Posterior vena cava (tissue), 2 donors: ENCODE measurements at places on chromosomes 2 and 18. TPM values are rescaled to one million over a fixed set of nuclear protein-coding genes. Genes with fewer than 3 reads are reported as not detected.

DNA sequence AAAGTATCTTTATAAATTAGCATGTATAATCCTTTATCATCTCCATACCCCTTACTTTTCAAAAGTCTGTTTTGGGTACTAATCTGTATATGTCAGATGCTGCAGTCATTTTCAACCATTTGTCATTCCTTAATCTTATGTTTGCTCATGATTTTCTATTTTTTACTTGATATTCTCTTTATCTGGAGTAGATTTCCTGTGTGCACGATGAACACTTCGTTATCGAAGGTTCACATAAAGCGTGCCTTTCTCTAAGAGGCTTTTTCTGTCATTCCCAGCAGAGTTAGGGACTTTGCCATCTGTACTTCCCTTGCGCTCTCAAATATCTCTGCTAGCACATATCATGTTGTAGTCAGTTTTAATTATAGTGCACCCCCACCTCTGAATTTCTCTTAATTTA lies 123.2 kb downstream of the BIRC6 start:
- DNase-seq: no peak

- DNase-seq: no peak
Observed at GRCh38 chr2:27993402-27993787, 102.9 kb downstream of the BABAM2 start.

- DNase-seq: no peak
Observed at GRCh38 chr18:58258692-58259342, 214.8 kb downstream of the NEDD4L start.

- no peak for DNase-seq
Observed at GRCh38 chr2:131641414-131642206, 113.9 kb downstream of the CCDC74A start.

Gene ST8SIA5
- total RNA-seq: 0.42 TPM

DNA sequence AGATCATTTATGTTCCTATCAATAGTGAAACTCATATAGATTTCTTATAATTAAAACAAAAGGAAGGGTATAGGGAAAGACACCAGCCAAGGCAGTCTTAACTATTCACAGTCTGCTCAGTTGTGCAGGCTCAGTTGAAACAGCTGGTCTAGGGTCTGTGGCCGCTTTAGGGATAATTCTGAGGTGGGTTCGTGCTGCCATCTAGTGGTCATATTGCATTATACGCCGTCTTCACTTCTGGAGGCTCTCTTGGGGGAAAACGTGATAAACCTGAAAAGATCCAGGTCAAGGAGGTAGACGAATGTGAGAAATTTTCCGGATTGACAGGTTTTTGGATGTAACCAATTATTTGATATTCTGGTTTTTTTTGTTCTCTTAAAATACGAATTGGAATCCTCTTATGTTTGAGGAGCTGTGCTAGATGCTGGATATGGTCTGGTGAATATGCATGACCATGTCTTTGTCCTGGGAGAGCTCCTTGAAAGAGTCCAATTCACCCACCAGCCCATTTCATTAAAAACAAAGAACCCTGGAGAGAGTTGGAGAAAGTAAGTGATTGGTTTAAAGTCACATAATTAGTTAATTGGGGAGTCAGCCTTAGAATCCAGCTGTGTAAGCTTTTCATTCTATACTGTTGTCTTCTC lies 492.4 kb downstream of the PLCL1 start:
- no peak for DNase-seq

DNA sequence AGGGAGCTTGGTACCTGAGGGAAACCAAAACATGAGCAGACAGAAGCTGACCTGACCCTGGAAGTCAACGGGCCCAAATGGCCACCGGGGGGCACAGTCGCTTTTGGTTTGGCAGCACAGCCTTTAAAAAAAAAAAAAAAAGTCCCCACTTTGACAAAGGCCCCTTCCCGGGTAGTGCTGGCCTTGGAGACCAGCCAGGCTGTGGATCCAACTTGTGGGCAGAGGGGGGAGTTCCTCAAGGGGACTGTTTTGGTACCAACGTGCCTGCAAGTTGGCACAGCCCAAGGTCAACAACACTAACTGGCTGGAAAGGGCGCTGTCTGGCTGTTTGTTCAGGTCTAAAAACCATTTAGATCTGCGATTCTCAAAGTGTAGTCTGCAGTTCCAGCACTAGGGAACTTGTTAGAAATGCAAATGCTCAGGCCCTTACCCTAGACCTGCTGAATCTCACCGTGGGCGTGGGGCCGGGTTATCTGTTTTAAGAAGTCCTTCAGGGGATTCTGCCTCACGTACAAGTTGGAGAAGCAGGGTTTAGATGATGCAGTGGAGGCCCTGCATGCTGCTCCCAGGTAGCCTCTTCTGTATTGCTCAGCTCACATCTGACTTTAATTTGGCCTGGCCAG lies 83.0 kb downstream of the LPIN1 start:
- DNase-seq: peak; percentile 88

Gene IFIH1
- total RNA-seq: 11.1 TPM

- DNase-seq: peak; percentile 52
Observed at GRCh38 chr2:119205001-119205706, 18.5 kb upstream of the STEAP3 start.

Gene RNF125
- 9.0 TPM for total RNA-seq

Gene CNPPD1
- total RNA-seq: 46.7 TPM

DNA sequence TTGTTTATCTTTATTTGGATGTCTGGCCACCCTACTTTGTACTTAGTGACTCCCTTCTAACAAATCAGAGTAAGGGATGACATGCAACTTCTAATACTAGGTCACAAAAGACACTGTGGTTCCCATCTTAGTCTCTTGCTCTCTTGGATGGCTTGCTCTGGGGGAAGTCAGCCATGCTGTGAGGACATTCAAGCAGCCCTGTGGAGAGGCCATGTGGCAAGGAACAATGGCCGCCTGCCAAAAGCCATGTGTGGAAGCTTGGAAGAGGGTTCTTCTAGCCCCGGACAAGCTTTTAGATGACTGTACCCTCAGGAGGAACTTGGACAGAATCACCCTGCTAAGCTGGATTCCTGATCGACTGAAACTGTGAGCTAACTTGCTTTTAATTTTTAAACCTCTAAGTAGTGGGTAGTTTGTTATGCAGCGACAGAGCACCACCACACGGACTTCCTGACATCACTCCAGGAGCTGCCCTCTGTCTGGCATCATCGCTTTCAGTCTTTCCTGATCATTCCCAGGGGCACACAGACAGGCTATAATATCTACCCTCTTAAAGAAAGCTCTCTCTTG lies 116.8 kb upstream of the ODC1 start:
- DNase-seq: no peak

DNA sequence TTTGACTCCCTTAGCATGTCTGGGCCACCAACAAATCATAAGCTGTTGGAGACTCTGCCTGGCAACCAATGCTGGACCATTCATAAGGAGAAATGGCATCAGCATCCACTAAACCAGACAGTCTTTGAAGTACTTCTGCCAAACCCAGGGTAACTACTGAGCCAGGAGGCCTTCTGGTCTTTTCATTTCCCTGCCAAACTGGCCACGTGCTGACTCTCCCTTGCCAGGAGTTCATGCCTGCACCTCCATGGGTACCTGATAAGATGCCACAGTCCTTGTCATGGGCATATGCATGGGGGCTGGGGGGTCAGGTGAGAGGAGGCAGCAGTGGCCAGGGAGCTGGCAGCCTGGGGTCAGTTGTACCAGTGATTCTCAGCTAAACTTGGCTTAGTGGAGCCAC lies 34.2 kb upstream of the DAPL1 start:
- DNase-seq: no peak

Gene SPDYA
- 0.86 TPM for total RNA-seq

- DNase-seq: peak; percentile 54
Observed at GRCh38 chr2:95008306-95008705, 17.2 kb upstream of the MAL start.

DNA sequence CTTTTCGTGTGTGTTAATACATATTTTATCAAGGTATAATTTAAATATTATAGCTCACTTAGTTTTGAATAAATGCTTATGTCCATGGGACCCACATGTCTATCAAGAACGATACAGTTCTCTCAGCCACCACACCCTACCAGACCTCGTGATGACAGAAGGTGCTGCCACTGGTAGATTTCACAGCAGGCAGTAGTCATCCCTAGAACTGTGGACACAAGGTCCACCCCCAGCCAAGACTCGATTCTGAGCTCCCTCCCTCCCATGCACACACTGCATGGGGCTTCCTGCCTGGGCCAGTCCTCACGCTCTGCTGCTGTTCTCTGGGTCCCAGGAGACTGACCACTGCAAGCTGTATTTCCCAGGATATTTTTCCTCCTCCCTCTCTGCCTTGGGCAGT lies 26.5 kb upstream of the CREB1 start:
- DNase-seq: no peak

Gene ZBTB7C
- total RNA-seq: 14.8 TPM

Gene PARD6G
- 6.7 TPM for total RNA-seq

- no peak for DNase-seq
Observed at GRCh38 chr2:50781646-50782045, 250.3 kb downstream of the NRXN1 start.

DNA sequence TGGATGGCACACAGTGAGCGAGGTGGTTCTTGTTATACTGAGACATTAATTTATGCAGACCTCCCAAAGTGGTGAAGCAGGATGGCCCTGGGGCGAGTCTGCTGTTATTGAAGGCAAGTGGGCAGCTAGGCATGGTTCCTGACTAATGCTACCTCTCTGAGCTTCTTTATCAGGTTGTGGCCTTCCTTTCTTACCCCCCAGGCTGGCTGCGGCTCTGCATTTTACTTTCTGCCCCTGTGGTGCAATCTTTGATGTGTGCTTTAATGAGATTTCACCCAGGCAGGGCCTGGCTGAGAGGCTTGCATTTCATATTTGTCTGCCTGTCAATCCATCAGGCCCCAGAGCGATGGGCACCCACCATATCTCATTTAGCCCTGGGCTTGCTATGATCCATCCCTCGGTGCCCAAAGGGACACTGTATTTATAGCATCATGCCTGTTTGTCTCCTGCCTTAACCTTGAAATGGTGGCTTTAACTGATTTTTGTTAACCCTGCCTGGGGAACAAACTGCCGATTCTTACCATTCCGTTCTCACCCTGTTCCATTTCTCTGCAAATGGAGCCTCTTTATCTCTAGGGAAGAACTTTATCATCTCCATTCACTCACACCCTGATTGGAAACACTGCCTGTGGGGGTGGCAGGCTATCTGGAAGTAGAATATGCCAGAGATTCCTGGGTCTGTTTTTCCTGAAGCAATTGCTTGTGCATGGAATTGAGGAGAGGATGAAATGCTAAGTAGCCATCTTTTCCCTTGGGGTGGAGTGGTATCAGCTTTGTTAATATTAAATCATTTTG lies 316.2 kb upstream of the THSD7B start:
- no peak for DNase-seq

GRCh38 chr18:46067438-46068007 lies 4.5 kb downstream of the PSTPIP2 start:
- no peak for DNase-seq

- DNase-seq: no peak
Observed at GRCh38 chr2:2647141-2647541, 316.1 kb upstream of the MYT1L start.

GRCh38 chr2:215615803-215616174 lies 179.9 kb upstream of the FN1 start:
- no peak for DNase-seq

GRCh38 chr2:240226672-240227537 lies 86.4 kb upstream of the OTOS start:
- peak; percentile 44 for DNase-seq

DNA sequence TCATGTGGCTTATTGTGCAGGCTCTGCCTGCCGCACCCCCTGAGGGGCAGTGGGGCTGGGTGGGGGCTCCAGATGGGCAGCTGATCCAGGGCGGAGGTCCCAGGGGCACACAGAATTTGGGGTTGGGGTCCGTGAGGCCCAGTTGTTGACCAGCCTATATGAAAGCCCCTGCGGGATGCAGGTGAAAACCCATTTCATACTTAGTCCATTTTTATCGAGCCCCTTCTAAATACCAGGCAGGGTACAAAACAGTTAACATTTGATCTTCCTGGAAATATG lies 30.6 kb downstream of the MYO7B start:
- peak; percentile 66 for DNase-seq

DNA sequence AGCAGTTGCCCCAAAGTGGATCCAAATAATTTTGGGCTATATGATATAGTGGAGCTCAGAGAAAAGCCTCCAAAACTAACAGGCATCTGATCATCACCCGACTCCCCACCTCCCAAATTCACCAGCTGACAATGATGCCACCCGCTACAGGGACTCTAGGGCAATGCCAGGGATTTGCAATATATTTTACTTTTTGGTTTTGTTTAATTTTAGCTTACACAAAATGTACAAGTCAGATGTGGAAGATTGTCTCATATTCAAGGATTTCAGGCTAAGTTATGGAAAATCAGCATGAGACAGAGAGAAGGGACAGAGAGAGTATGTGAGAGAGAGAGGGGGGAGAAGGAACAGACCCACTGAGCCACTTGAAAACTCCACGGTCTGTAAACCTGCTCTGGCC lies 187.4 kb downstream of the TMEM247 start:
- no peak for DNase-seq

Gene POTEJ
- not detected for total RNA-seq

DNA sequence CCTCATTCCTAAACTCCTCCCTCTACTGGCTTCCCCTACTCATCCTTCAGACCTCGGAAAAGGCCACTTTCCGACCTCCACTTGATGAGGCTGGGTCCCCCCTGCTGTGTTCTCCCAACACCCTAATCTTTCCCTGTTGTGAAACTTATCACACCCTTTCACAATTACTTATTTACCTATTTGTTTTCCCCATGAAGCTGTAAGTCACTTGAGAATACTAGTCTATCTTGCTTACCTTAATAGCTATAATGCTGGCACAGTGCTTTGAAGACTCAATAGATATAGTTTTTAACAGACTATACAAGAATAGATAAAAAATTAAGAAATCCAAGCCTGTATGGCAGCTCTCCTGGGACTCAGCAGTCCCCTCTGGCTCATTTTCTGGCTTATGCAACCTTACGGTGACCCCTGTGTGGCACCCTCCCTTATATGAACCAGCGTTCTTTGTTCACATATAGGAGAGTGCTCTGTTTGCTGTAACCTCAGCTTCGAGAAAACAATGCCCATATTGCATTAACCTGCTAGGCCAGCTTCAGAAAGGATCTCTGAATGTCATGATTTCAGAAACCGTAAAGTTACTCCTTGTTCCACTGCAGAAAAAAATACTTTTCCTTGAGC lies 220.4 kb upstream of the PKDCC start:
- no peak for DNase-seq

Gene NDC80
- total RNA-seq: 1.4 TPM

DNA sequence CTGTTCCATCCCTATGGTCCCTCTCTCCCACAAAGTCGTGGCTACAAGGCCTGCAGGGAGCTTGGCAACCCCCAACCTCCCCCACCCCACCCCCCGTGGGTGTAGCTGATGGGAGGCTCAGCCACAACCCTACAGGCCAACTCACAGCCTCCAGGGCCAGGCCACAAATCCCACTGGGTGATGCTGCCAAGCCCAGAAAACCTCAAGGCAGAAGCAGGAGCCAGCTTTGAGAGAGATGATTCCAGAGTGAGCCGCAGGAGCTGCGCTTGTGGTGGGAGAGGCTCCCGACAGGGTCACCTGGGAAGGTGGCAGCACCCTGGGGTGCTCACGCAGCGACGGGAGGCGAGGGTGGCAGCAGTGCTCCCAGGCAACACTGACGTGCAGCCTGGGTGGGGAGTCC lies 44.8 kb downstream of the ADCY3 start:
- no peak for DNase-seq
